ENCODE measurements at places on chromosomes 12 and 14.

DNA sequence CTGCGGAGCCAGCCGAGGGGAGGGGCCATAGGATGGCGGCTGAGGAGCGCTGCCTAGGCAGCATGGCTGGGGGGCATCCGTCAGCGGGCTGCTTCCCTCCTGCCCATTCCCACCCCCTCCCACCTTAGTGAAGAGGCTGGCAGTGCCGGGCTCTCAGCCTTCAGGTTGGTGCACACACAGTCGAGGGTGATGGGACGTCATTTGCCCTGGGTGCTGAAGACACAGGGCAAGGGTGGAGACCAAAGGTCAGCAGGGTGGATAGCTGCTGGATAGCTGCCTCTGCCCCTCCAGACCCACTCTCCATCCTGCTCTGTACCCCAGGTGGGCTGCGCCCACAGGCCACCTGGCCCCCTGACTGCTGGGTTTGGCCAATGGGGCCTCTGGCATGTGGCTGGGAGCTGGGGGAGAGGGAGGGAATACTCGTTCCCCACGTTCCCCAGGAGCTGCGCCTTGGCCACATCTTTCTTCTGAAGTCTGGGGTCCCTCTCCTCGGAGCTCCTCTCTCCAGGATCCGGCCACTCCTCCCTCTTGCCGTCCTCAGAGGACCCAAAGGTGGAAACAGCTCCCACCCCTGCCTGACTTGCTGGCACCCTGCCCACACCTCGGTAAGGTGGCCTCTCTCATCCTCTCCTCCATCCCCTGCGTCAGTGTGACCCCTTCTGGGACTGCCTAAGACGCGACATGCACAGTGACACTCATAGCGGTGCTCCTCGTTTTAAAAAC is 11.2 kb upstream of the CDC42BPB start:
- peak; percentile 16 for DNase-seq

DNA sequence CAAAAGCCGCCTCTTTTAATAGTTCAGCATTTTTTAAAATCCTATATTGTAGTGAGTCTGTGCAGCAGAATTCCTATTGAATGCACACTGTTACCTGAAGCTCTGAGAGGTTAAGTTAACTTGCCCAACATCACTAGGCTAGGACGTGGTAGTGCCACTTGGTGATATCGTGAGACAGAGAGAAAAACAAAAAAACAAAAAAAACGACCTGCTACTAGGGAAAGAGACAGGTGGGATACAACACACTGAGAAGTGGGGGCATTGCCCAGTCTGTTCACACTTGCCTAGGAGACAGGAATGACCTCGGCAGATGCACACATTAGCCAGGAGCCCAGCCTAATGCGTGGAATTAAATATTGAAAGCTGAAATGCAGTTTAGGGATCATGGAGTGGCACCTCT is 129.7 kb upstream of the CCND2 start:
- DNase-seq, result peak; percentile 23

- DNase-seq, result peak; percentile 24
Measured at GRCh38 chr12:116406529-116406928, 129.0 kb upstream of the MED13L start.

DNA sequence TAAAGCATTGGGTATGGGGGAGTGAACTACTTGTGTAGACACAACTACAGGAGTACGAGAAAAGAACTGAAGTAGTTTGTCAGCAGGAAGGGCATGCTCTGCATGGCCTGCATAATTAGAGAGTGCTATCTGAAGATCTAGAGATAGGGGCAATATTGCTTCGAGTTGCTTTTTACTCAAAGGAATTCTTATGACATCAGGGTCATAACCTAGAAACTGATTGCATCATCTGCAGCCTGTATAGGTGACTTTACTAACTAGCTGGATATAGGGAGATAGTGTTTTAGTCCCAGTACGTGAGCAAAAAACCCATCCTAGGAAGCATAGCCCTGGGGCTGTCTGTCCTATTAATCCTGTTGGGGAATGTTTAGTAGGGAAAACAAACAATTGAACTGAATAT is 39.8 kb downstream of the TMTC3 start:
- DNase-seq, result no peak

GRCh38 chr12:95418142-95418541 is 55.8 kb upstream of the METAP2 start:
- no peak for DNase-seq

- DNase-seq, result no peak
Measured at GRCh38 chr12:93166541-93167307, 211.0 kb upstream of the NUDT4 start.

DNA sequence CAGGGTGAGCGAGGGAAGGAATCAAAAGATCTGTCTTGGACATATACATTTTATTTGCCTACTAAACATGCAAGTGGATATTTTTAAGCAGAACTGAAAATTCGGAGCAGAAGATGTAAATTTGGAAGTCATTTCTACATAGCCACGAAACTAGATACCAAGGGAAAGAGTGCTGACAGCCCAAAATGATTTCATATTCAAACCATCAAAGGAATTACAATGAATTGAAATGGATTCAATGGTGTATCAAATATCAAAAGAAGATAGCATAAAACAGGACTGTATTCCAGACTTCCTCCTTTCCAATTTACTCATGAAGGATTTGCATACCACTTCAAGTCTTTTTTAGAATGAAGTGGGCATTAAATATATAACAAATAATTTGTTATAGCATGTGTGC is 313.5 kb upstream of the KITLG start:
- DNase-seq, result no peak

GRCh38 chr12:10956085-10956484 is 17.0 kb upstream of the TAS2R14 start:
- no peak for DNase-seq

GRCh38 chr14:90820958-90821357 is 4.7 kb upstream of the TTC7B start:
- DNase-seq, result peak; percentile 72
